ENCODE measurements at places on chromosomes 2 and 18.

GRCh38 chr2:57278451-57278850, 768.2 kb upstream of the VRK2 start:
- DNase-seq = no peak

DNA sequence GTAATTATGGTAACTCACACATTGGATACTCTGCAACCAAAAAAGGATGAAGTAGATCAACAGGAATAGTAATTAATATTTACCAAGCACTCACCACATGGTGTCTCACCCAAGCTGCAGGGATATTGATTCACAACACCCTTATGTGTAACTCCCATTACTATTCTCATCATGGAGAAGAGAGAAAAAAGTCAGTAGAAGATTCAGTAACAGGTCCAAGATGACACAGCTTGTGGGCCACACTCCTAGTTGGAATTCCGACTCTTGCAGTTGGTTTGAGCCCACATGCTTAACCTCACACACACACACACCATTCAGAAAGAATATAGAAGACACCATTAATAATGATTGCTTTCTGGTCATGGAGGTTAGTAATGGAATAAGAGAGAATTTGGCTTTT, 1.7 kb upstream of the MLPH start:
- no peak for DNase-seq

- DNase-seq = no peak
These were observed 176.8 kb downstream of the INO80D start for GRCh38 chr2:205909184-205909572.

DNA sequence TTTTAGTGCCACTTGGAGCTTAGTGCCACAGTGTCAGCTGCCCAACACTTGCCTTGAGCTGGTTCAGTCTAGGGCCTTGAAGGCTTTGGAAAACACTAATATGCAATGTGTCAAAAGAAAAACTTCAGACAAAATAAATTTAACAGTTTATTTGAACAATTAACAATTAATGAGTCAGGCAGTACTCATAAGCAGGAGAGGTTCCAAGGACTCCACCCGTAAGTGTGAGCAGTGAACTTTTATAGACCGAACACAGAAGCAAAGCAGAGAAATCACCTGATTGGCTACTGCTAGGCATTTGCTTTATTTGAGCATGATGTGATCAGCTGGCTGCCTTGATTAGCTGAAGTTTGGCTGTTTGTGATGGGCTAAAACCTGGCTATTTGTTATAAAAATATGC, 49.5 kb upstream of the TBC1D8 start:
- DNase-seq = no peak

DNA sequence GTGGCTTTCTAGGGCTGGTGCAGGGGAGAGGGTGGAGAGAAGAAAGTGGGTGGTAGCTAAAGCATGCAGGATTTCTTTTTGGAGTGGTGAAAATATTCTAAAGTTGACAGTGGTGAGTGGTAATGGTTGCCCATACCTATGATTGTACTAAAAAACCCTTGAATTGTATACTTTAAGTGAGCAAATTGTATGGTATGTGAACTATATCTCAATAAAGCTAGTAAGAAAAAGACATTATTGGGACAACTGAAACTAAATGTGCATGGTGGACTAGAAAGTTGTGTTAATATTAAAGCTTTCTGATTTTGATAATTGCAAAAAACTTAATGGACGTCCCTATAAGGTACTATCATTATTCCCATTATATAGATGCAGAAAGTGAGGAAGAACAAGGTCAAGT, 50.3 kb downstream of the SMAD7 start:
- DNase-seq = no peak

GRCh38 chr2:28684142-28684858, 67.3 kb upstream of the PPP1CB start:
- DNase-seq = no peak

DNA sequence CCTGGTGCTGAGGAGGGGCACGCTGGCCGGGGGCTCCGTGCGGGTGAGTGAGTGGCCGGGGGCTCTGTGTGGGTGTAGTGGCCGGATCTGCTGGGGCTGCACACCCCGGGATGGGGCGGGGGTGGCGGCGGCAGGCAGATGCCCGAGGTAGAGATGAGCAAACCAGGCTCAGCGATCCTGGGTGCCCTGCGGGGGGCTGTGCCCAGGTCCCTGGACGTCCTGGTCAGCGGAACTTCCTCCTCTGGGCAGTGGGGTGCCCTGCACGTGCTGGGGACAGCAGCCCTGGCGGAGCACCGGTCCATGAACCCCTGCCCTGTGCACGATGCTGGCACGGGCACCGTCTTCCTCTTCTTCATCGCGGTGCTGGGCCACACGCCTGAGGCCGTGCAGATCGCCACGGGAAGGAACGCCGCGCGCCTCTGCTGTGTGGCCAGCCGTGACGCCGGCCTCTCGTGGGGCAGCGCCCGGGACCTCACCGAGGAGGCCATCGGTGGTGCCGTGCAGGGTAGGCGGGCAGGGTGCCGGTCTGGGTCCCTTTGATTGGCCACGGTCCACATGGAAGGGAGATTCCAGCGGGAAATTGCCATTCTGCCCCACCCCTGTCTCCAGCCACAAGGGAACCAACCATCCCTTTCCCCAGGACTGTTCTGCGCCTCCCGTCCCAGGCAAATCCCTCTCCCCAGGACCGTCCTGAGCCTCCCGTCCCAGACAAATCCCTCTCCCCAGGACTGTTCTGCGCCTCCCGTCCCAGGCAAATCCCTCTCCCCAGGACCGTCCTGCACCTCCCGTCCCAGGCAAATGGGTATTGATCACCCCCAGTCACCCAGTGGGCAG, 5.9 kb downstream of the NEU4 start:
- DNase-seq = no peak

GRCh38 chr2:101152272-101153076, 1.3 kb upstream of the TBC1D8 start:
- no peak for DNase-seq

GRCh38 chr2:16908656-16909055, 243.0 kb upstream of the CYRIA start:
- no peak for DNase-seq

- DNase-seq = no peak
These were observed 116.0 kb downstream of the COPS8 start for GRCh38 chr2:237201461-237202287.

DNA sequence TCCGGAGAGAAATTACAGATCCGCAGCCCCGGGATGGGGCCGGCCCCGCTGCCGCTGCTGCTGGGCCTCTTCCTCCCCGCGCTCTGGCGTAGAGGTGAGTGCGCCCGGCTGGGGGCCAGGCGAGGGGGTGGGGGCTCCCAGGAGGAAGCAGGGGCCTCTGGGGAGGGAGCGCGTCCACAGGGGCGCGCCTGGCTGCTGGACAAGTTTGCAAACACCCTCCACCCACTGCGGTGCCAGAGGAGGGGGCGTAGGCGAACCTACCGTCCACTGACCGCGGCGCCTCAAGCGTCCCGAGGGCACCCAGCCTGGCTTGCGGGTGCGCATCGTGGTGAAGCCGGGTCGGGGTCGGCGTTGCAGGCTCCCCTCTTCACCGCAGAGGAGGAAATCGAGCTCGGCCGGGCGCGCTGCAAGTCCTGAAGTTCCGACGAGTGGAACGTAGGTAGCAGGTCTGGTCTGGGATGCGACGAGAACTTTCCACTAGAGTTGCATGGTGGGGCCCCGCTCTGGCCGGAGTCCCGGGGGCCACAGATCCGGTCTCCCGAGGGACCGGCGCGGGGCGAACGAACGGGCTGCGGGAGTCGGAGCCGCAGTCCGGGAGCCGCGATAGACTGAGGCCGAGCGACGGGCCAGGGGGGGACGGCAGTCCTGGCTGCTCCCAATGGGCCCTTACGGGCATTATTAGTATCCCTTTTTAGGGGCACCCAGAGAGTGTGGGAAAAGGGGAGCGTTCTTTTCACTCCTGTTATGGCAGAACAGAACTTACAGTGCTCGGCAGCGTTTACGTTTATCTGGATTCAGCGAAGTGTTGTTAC, 502 bp downstream of the MERTK start:
- DNase-seq = no peak

DNA sequence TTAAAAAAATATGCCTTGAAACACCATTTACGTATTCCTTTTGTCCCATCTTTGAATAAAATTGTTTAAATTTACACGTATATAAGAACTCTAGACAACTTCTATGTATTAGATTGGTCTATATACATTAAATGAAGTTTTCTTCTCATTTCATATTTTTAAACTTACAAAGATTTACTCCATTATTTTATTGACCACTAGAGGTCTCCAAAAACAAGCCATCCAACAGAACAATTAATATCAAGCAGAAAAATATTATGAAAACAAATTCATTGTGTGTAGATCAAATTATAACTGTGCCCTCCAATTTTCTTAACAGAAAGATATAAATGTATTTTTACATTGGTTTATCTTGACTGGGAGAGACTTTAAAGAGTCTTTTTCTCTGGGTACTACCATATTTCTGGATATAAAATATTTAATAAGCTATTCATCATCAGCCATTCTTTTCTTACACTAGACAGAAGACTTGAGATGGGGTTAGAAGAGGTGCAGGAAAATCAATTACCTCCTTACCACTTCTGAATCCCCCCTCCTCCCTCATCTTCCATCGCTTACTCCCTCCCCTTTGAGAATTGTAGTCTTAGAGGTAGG, 66.5 kb downstream of the DPP4 start:
- no peak for DNase-seq

- DNase-seq = no peak
These were observed 497.4 kb upstream of the MEIS1 start for GRCh38 chr2:65937379-65938160.

GRCh38 chr2:106708209-106708608, 177.8 kb downstream of the ST6GAL2 start:
- no peak for DNase-seq

DNA sequence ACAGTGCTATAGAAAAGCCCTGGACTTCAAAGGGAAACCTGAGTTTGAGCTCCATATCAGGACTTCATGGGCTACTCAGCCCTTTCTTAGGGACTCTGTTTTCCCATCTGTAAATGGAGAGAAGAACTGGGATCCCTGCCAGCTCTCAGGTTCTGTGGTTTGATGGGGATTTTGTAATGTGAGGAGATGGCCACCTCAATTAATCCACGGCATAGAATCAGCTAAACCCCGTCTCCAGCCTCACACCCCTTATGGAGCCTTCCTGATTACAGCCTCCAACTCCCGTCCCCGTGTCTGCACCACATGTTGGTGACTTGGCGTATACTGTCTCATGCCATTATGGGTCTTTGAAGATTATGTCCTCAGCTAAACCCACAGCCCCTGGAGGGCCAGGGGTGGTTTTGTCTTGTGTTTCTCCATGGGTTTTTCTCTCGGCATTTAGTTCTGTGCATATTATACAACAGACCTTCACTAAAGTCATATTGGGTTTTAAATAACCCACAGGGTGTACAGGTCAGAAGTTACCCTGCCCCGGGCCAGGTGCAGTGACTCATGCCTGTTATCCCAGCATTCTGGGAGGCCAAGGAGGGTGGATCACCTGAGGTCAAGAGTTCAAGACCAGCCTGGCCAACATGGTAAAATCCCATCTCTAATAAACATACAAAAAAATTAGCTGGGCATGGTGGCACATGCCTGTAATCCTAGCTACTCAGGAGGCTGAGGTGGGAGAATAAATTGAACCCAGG, 63.8 kb upstream of the PPP1CB start:
- DNase-seq = no peak

DNA sequence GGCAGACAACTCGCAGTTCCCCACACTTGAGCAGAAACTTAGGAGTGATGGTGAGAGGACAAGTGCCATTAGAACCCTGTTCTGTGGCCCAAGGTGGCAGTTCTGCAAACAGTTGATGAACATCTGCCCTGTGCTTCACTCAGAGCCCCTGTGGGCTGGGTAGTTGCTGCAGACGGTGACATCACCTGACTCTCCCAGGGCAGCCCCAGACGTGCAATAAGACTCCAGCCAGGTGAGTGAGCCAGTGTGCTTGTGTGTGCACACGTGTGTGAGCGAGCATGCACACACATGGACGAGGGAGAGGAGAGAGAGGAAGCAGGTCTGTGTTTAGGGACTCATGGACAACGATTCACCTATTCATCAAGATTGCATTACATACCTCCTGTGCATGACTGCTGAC, 136.0 kb upstream of the GLI2 start:
- no peak for DNase-seq

DNA sequence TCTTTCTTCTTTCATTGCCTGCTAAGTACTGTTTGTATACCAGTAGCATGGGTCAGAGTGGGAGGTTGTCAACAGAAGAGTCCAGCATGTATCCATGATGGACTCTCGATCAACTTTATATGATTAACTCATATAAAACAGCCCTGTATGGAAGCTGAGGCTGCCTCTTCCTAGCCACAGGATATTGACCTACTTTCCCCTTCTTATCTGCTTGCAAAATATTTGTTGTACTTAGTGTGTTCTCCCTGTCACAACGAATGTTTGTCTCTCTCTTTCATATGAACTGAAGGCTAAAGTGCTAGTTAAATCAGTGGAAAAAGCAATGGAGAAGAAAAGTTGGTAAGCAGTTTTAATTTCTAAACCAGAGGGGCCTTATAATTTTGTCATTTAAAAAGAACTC, 17.8 kb downstream of the MYO1B start:
- no peak for DNase-seq

DNA sequence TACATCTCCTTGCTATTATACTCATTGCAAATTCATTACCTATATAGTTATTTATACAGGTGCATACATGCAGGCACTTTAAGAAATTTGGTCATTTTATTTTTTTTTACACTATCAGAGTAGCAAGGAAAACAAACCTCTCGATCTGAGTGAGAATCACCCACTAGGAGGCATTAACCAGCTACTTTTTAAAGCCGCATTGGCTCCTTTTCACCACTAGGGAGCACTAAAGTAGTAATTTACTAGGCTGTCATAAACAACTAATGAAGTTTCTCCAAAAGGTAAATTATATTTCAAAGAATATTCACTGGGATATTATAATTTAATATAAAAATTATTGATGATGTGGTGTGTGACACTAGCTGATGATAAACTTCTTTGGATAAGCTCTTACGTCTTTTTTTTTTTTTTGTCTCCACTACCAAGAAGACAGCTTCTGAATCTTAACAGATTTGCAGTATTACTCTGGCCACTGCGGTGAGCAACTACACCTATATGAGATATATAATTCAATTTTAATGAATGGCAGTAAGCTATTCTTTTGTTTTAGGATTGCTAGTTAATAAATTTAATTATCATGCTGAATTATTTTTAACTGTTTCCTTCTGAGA, 101.9 kb downstream of the NOL4 start:
- DNase-seq = no peak

- DNase-seq = no peak
These were observed 8.3 kb downstream of the EFR3B start for GRCh38 chr2:25050128-25050527.
